IPS DF 19.7 (cell line): ENCODE measurements at places on chromosomes 7 and 10.
A peak's percentile ranks its signal among the peaks of the same experiment; 100 is the strongest.

DNA sequence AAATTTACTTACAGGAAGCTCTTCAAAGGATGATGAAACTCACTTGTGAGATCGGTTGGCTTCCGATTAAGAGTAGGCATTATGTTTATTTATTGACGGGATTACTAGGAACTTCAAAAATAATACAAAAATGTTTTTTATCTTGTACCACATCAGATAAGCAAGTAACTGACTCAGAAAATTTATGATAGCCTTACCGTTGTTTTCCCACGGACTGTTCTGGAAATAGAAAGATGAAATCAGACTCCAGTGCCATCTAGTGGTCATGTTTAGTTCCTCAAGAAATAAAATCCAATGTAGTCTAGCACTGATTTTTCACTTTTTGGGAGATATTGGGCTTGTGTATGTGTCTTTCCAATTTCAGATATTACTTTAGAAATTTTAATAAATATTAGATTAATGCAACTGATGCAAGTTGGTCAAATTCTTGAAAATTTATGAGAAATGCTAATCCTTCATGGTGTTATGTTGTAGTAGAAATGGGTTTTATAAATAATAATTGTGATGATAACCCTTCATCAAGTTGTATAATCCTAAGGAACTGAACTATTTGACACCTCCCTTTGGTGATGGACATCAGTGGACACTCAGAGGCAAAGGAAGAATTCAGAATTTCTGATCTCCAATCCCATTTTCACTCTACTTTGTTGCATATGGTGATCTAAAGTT lies 168.8 kb downstream of the TMEM26 start:
- DNase-seq: no peak

DNA sequence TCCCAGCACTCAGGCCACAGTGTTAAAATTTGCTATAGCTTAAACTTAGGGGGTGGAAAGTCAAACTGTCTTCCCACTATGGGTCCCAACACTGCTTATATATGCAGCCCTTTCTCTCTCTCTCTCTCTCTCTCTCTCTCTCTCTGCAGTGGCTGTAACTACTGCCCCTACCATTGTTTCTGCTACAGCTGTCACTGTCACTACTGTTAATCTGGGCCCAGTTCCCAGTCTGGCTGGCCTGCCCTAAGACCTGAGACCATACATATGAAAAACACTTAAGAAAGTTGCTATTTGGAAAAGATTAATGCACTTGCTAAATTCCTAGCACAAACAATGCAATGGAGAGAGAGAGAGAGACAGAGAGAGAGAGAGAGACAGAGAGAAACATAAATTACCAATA lies 78.6 kb downstream of the THSD7A start:
- no peak for DNase-seq

DNA sequence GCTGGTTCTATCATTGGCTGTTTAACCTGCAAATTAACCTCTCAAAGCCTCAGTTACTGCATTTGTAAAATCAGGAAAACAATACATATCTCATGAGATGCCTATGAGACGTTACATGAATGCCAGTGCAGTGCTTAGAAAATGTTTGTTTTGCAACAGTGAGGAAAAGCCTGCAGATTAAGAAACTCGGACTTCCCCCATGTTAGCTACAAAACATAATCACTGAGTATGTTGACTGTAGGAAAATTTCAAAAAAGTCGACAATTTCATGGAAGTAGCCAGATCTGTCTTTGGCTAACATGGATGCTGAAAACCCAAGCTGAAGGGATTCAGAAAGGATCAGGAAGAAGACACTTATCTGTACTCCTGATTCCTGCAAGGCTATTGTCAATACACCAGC lies 121.4 kb downstream of the TRIL start:
- DNase-seq: no peak

DNA sequence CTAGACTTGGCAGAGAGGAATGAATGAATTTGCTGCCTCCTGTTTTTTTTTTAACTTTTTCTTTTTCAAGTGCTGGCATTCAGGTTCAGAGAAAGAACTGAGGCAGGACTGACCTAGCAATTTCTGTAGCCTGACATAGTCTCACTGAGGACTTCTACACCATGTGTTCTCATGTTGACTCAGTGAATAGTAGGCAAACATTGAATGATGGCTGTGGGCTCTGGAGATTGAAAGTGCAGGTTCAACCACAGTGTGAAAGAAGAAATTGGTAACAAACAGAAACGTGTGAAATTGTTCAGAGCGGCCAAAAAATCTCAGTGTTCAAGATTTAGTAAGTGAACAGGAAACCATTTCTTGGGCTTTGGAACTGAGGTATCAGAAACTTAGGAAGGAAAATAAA lies 322.4 kb upstream of the GHITM start:
- DNase-seq: no peak

- DNase-seq: no peak
Measured at GRCh38 chr10:43666552-43666951, 17.9 kb upstream of the ZNF32 start.

GRCh38 chr10:359762-360161 lies 224.5 kb downstream of the ZMYND11 start:
- DNase-seq: no peak

DNA sequence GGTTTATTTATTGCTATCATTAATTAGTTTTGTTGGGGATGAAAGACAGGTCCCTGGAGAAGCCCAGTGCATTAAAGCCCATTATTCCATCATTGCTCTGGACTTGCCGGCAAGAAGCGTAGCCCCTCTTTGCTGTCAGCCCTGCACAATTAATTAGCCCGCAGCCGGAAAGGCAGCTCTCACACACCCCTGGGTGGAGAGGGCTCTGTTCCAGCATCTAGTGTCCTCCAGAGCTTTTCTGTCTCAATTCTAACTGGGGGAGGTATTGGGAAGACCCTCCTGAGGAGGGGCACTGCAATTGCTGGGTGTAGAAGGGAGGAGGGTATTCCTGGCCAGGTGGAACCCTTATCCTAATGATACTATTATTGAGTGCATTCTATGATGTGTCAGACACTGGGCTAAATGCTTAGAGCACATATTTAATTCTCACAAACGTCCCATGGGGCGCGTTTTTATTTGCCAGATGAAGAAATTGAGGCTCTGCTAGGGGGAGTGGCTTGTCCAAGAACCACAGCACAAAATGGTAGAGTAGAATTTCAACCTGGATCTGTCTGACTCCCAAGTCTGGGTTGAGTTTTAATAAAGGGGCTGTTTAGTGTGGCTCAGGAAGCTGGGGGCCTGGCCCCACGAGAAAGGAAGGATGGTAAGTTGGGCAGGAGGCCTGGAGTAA lies 148.1 kb upstream of the PCBD1 start:
- no peak for DNase-seq

- no peak for DNase-seq
Measured at GRCh38 chr10:53528974-53529373, 756.4 kb upstream of the MBL2 start.

DNA sequence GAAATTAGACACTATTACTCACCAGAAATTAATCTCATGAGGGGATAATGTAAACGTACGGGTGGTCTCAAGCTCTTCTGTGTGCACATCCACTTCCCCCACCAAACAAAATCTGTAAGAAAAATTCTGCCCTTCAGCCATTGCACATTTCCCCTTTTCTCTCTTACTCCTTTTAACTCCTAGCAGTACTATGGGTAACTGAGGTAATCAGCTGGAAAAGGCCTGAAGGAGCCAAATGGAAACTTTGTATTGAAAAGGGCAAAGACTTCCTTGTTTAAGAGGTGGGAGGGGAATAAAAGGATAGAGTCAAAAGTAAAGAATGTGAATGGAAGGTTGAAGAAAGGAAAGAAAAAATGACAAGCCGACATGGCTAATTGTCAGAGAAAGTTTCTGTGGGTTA lies 273.8 kb downstream of the RNLS start:
- DNase-seq: no peak

DNA sequence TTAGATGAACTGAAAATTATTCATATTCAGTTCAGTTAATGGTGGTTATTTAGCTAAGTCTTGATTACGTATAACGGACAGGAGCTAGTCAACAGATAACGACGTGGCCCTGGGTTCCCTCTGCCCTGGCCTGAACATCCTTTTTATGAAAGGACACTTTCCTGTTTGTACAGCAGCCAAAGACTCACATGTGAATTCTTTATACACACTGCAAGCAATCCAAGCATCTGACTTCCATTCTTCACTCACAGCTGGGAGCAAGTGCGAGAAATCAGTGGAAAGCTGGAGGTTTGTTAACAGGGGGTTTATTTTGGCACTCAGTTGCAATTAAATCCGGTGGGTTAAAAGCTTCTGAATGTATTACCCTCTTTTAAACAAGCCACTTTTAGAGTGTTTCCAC lies 148.1 kb upstream of the GDF10 start:
- DNase-seq: no peak

DNA sequence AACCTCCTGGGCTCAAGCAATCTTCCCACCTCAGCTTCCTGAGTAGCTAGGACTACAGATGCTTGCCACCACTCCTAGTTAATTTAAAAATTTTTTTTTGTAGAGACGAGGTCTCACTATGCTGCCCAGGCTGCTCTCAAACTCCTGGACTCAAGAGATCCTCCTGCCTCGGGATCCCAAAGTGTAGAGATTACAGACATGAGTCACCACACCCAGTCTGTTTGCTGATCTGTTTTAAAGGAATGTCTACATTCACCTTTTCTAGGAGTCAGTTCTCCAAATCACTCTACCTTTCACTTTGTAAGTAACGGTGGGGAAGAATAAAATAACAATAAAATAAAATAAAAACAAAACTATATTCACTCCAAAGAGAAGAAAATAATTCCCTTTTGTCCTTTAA lies 86.6 kb upstream of the AGBL3 start:
- no peak for DNase-seq

DNA sequence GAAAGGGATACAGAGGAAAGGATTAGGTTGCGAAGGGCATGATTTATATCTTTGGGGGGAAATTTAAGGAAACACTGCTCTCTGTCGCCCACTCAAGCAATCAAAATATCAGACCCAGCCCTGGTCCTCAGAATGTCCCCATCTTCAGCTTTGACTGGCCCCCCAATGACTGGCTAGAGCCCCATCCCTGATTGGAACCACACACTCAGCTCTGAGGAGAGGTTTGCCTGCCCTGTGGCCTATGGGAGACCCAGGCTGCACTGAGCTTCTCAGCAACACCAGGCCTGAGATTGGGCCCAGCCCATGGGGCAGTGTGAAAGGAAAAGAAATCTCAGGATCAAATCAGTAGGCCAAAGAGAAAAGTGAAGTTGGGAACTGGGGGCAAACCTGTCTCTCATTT lies 69.5 kb downstream of the ADCYAP1R1 start:
- DNase-seq: no peak

DNA sequence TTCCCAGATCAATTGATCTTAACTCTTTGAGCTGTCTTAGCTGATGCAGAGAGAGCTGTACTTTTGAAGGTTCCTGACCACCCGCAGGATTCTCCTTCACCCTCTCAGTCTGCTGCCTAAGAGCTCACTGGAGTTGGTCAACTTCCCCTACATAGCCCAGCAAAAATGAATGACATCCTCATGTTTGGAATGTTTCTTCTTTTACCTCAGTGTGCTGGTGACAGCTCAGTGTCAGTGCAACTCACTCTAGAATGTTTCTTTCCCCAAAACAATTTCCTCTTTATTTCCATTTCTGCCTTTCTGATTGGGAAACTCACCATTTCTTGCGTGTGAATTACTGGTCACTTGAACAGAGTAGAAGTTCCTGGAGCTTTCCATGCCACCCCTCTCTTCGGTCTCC lies 48.7 kb downstream of the LSMEM1 start:
- DNase-seq: no peak

DNA sequence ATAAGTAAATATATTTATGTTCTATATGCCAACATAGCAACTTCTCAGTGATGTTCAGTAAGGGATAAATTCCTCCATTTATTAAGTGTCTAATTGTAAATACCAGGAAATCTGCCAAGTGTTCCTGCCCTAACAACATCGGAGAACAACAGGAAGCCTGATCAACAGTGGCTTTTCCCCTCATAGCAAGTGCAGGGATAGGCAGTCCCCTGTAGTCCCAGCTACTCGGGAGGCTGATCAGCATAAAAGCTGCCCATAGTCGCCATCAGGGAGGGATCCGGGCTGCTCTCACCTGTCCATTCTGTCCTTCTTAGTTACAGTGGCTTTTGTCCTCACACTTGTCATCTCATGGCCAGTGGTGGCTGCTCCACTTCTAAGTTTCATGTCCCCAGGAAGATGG lies 141.3 kb downstream of the IDE start:
- DNase-seq: no peak

DNA sequence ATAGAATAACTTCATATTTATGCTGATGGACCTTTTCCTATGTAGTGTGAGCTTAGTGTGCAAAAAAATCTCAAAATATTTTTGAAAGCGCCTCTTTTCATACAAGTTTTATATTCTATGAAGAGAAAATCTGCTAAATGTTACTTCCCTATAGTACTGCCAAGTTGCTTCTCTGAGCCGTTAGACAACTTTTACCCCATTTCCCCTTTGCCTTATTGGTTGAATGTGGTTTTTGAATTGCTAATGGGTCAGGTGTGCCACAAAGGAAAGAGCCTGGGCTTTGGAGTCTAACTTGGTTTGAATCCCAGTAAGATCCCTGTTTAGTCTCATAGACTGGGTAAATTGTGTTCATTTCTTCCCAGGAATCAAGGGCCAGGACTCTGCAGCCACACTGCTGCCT lies 261.5 kb downstream of the SNX10 start:
- no peak for DNase-seq

DNA sequence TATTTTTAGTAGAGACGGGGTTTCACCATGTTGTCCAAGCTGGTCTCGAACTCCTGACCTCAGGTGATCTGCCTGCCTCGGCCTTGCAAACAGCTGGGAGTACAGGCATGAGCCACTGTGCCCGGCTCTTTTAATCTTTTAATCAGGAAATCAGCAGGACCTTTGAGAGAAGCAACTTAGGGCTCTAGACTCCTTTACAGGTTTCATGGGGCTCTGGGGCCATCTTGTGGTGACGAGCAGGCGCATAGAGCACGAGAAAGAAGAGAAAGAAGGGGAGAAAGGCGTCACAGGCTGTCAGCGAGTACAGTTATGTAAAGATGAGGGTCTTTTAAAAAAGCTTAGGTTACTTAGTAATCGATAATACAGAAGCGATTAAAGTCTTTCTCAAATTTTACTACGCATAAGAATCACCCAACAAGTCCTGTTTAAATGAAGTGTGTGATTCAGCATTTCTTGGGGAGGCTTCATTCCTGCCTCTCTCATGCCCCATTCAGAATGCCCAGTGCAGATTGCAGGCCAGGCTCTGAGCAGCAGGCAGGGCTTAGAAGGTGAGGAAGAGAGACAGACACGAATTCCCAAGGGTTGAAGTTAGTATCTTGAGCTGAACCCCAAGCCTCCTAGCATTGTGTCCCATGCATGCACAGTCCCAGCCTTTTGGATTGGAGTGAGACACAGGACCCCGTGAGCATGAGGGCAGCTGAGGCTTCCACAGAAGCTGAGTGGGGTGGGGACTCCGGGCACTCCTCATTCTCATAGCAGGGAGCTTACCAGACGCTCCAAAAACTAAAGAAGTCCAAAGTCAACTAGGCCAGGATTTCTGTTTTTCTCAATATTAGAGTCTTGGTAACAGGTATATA lies 23.6 kb upstream of the PFKP start:
- DNase-seq: peak; percentile 47

GRCh38 chr7:155733582-155734444 lies 78.5 kb downstream of the SHH start:
- DNase-seq: no peak

GRCh38 chr7:70700055-70700940 lies 431.6 kb upstream of the GALNT17 start:
- peak; percentile 67 for DNase-seq

GRCh38 chr10:60521974-60522405 lies 132.3 kb upstream of the ANK3 start:
- DNase-seq: peak; percentile 17

- no peak for DNase-seq
Measured at GRCh38 chr7:94655848-94656657, at the start of gene SGCE. Gene SGCE, minus strand, starts transcription at chr7:94656133. Its CDS starts 35 bp downstream, at chr7:94656098.

GRCh38 chr10:85492684-85493083 lies 873.9 kb downstream of the GRID1 start:
- peak; percentile 80 for DNase-seq

GRCh38 chr10:77490534-77491314 lies 146.9 kb downstream of the KCNMA1 start:
- no peak for DNase-seq
